ENCODE measurements at places on chromosomes 3 and 15.

GRCh38 chr3:53350652-53351051, 3.3 kb upstream of the DCP1A start:
- no peak for DNase-seq

- DNase-seq = no peak
Measured at GRCh38 chr3:18645619-18646018, 220.5 kb upstream of the SATB1 start.

GRCh38 chr15:101143321-101143720, 108.5 kb downstream of the CHSY1 start:
- DNase-seq = no peak

DNA sequence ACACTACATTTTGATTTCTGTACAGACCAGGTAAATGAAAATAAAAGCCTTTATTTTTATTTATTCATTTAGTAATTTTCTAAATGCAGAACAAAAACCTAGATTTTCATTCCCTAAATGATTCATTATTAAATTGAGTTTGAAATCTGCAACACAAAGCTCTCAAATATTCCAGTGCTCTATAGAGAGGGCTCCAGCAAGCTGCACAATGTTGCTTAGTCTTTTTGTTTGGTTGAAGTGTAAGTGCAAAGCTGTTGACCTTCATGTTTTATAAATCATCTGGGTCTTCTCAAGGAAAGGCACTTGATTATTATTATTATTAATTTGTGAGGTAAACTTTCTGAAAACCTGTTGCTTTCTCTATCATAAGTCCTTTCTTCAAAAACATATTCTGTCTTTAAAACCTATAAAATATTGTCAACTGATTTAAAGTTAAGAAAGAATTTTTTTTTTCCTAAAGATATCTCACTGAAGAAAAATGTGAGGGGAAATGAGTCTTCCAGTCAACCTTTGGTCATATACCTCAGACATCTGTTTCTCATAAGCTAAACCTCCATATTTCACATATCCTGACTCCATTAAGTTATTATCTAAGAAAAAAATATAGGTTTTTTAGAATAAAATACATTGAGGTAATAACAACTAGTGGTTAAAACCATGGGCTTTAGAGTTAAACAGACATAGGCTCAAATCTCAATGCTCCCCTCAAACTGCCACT, 100.7 kb downstream of the ZIC4 start:
- DNase-seq = no peak

GRCh38 chr15:80081390-80081789, 21.9 kb downstream of the ZFAND6 start:
- DNase-seq = no peak

- DNase-seq = no peak
Measured at GRCh38 chr3:134476306-134476705, 9.5 kb downstream of the ANAPC13 start.

GRCh38 chr3:161016417-161017313, 88.5 kb downstream of the B3GALNT1 start:
- no peak for DNase-seq

DNA sequence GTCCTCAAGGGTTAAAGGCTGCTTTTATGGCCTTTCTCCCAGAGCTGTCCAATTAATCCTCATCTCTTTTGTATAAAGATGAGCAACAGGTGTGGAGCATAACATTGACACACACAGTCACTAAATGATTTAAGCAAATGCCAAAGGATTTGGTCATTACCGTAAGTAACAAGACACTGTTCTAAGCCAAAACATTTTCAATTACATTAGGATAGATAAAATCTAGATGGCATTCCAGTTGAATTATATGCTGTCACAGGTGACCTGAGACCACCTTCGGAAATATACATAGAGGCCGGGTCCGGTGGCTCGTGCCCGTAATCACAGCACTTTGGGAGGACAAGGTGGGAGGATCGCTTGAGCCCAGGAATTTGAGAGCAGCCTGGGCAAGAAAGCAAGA, 105.3 kb upstream of the UBE3A start:
- DNase-seq = no peak

DNA sequence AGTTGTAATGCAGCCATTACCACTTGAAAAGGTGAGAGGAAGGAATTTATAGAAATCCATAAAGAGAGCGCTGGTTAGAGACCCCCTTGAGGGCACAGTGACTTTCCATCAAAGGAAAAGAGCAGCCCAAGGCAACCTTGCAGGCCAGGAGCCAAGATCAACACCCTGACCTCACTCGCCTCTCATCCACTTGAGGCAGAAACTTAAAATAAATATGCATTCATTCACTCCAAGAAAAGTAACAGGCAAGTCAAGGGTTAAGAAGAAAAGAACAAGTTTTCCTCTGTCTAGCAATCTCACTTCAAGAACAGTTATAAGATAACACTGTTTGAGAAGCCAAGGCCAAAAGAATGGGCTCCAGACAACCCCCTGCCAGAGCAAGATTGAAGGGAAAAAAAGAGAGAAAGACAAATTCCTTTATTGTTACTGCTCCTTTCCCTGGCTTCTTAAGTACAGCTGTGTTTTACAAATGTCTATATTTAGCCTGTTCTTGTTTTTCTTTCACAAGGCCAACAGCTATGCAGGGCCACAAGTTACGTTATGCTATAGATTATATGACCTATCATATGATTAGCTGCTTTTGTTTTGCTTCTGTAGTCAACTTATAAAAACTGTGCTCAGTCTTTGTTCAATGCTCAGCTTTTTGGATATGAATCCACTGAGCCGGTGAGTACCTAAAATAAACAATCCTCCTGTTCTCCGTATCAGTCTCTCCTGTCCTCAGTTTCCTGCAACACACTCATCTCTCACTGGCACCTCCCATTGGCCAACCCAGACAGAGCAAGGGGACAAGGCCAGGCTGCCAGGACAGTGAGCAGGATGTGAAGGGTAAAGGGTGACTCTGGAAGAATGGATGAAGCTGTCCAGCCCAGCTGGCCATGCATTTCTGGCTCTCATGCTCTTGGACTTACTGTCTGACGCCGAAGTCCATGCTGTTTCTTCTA, 15.8 kb upstream of the SSUH2 start:
- no peak for DNase-seq

GRCh38 chr15:62445244-62445643, 280.2 kb upstream of the C2CD4B start:
- no peak for DNase-seq

All from activated T-cell treated with anti-CD3 and anti-CD28 coated beads for 4 hours (primary cell).